ENCODE measurements at places on chromosomes 12 and 14.
A peak's percentile ranks its signal among the peaks of the same experiment; 100 is the strongest.

- DNase-seq, result no peak
These were observed 805.4 kb downstream of the VRK1 start for GRCh38 chr14:97602438-97603117.

DNA sequence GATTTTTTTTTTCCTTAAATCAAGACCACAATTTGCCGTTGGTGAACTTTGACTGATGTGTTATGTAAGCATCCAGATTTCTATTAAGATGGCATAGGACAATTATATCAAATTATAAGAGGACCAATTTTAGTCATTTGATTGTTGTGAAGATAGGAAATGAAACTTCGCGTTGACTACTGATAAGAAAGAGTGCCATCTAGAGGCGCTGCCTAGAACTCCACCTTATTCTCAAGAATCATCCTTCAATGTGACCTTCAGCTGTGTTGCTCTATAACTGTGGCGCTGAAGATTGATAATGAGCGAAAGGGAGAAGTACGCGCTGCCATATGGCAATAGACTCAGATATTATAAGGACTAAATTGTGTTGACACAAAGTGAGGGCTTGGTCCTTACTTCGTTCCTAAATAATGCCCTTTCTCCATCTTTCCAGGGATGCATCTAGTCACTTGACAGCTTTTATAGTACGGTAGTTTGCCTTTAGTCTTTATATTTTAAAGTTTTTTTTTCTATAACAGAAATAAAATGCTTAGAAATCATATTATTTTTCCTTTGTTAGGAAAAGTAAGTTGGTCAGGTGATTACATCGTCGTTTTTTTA is 350.8 kb upstream of the STXBP6 start:
- peak; percentile 1 for DNase-seq

DNA sequence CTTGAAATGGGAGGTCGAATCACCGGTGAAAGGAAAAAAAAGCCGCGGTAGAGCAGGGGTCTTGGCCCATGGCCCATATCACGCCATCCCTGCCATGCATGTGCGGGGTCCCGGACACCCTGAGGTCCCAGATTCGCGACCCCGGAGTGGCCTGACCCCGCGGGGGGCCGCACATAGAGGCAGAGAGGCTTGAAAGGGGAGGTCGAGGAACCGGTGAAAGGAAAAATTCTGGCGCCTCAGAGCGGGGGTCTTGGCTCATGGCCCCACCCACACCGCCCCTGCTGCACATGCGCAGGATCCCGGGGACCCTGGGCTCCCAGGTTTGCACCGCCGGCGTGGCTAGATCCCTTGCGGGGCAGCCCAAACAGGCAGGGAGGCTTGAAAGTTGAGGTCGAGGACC is 319.8 kb downstream of the ALG10 start:
- no peak for DNase-seq

DNA sequence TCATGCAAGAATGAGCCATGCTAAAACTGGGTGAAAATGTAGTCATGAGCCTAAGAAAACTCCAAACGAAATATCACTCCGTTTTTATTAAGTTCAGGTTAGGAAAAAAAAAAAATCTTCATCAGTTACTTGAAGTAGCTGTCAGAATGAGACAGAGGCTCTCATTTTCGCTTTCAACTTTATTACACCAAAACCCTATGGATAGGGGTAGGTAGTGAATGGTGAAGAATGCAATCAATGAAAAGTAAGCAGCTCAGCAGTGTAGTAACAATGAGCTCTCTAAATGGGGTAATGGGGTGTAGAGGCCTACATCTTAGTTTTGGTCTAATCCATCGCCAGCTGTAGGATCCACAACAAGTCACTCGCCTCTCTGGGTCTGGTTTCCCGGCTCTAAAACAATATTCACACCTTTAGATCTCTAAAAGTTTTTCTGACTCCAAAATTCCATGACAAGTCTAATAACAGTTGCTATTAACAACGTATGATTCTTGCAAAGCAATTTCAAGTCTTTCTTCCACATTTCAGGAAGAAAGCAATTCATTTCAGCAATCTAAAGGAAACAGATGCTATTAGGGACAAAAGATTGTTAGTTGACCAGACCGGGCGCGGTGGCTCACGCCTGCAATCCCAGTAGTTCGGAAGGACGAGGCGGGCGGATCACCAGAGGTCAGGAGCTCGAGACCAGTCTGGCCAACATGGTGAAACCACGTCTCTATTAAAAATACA is 1.7 kb downstream of the BTBD7 start:
- DNase-seq, result no peak

DNA sequence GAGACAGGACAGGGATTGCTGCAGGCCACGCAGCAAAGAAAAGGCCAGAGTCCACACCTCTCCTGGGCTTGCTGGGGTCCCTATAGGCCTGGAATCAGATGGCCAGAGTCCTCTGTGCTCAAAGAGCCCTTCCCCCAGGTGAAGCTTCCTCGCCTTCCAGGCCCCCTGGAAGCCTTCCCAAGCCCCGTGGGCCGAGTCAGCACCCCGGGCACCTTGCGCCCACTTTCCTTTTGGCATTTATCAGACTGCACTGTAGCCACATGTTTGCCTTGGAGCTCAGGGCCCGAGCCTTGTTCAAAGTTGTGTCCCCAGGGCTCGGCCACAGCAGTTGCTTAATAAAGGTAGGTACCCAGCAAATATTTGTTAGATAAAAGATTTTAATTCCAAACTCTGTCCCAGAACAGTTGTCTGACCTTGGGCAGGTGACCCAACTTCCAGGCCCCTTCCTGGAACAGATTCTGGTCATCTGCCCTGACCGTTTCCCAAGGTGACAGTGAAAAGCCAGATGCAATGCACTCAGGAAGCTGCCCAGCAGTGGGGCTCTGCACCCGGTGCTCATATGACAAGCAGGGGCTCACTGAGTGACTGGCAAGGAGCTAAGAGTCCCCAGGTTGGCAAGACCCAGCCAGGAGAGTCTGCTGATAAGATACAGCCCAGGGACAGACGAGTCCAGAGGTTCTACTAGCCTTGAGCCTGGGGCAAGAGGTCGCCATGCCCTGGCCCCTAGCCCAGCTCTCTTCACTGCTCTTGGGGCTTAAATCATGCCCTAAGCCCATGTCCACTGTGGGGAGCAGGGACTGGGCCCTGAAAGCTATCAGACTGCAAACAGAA is 81.2 kb downstream of the PITPNM2 start:
- no peak for DNase-seq
